ENCODE measurements at places on chromosomes 1 and 21.

DNA sequence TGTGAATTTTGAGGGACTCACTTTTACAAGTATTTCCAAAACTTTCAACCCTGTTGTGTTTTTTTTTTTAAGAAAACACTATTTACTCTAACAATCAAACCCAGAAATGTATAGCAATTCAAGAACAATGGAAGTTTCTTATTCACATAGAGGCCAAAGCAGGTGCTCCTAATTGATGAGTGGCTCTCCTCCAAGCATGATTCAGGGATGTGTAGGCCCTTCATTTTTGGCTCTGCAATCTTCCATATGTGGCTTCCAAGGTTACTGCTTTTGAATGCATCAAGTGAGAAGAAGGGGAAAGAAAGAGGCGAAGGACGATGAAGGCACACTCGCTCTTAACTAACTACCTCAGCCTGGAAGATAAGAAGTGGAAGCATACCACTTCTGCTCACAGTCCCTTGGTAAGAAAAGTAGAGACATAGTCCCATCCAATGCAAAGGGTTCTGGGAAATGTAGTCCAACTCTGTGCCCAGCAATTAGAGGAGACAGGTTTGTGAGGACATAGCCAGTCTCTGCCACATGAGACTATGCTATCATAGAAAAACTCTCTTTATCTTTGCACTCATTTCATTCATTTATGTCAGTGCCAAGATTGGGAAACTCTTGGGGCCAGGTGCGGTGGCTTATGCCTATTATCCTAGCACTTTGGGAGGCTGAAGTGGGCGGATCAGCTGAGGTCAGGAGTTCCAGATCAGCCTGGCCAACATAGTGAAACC, 46.0 kb downstream of the OPTC start:
- no peak for DNase-seq

DNA sequence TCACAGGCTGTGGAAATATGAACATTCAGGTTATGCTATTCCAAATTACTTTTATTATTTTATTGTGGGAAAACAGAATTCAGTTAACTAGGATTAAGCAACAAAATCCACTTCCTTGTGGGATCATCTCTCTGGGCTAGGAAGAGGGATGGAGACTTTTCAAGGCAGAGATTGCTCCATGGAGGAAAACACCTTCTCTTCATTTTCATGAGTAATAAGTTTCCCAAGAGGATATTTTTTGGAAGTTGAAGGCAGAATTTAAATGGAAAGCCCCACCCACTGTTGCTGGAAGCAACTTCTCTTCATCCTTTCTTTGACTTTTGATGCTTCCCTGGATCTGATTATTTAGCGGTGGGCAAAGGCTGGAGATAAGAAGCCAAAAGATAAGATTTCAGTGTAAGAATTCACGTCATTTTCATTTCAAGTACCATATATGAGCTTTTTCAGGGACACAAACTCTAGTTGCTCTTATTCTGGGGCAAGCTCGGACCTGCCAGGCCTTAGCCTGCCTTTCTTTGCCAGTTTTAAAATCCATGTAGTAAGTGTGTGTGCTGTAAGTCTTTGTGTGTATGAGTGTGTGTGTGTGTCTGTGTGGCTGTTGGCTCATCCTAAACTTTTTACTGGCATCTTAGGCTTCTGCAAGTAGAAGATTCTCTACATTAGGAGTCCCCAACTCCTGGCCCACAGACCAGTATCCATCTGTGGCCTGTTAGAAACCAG, 11.7 kb upstream of the IL24 start:
- no peak for DNase-seq

DNA sequence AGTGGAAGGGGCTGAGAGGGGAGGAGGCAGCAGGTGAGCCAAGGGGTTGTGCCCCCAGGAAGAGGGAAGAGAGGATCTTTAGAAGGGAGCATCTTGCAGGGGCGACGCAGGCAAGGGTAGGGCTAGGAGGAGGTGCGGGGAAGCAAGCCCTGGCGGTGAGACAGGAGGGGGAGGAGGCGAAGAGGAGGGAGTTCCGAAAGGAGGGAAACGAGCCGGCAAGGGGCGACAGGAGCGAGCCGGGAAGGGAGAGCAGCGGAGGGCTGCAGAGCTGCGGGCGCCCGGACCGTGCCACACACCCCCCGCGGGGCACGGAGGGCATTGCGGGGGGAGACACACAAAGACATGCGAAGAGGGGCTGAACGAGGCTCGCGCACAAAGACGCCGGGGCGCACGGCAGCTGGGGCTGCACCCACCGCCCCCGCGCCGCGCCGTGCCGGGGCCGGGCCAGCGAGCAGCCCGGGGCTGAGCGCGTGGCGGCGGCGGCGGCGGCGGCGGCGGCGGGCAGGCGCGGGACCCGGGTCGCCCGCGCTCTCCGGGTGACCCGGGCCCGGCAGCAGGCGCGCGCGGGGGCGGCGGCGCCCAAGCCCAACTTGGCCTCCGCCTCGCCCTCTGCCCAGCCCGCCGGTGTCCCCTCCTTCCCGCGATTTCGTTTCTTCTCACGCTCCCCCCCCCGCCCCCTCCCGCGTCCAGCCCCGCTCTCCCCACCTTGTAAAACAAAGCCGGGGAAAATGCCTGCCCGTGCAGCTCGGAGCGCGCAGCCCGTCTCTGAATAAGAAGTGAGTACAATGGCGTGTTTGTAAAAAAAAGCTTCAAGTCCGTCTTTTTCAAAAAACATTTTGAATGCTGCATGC, at the start of gene KCNK2:
TSS of gene KCNK2 (plus strand) at position 206 of the 851 bp plus-strand sequence. CDS start 649 bp downstream, outside the sequence.
- no peak for DNase-seq

GRCh38 chr21:25361097-25361496, 246.2 kb downstream of the MRPL39 start:
- DNase-seq = no peak

- no peak for DNase-seq
These were observed 17.5 kb downstream of the UCK2 start for GRCh38 chr1:165844933-165845332.

DNA sequence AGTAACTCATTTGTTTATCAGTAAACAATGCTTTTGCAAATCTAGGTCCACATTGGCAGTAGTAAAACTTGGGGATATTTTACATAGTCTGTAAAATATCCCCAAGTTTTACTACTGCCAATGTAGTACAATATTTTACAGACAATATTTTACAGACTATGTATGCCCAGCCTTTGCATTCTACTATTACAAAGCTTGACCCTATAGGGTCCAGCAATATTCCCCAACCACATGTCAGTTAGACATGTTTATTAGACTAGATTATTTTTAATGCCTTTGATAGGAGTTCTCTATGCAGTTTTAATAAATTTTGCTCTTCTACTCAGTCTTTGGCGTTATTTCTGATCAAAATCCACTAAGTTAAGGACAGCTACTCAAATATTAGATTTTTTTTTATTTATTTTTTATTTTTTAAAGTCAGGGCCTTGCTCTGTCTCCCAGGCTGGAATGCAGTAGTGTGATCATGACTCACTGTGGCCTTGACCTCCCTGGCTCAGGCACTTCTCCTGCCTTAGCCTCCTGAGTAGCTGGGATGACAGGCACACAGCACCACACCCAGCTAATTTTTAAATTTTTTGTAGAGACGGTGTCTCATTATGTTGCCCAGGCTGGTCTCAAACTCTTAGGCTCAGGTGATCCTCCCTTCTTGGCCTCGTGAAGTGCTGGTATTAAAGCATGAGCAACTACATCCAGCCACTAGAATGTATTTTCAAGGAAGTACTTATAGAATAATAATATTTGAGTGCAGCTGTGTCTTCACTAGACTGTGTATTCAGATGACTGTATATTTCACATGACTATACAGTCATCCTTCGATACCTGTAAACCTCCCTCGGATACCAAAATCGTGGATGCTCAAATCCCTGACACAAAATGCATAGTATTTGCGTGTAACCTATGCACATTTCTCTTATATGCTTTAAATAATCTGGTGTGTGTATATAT, 19.8 kb downstream of the MIER1 start:
- DNase-seq = no peak

DNA sequence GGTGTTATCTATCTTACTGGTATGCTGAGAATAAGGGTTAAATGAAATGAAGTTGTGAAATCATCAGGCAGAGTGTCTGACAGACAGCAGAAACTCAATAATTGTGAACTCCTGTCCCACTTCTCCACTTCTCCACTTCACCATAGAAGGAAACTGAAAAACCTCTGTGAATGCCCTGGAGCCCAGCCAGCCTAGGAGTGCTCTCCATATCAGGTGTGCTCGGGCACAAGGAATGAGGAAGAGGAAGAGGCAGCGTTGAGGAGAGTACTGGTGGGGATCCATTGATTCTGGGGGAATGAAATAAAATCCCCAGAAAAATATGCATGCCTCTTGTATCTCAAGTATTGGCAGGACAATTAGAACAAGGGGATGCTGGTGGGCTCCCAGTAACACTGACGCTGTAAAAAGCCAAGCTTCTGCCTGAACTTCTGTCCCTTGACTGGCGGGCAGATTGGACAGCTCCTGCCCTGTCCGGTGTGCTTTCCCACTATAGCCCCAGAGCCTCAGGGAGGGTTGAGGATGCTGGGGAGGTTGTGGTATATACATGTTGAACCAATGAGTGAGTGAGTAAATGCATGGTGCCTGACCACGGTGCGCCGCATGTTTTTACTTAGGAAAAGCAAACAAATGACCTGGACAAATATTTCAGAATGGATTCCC, 47.7 kb downstream of the NMNAT2 start:
- no peak for DNase-seq

GRCh38 chr1:100362821-100363466, 10.6 kb downstream of the CDC14A start:
- DNase-seq = no peak

- DNase-seq = no peak
These were observed 33.7 kb downstream of the XCL2 start for GRCh38 chr1:168509875-168510791.

- DNase-seq = no peak
These were observed 85.2 kb downstream of the TBX19 start for GRCh38 chr1:168365719-168366479.

- DNase-seq = no peak
These were observed 216.5 kb downstream of the URB2 start for GRCh38 chr1:229842302-229843255.

DNA sequence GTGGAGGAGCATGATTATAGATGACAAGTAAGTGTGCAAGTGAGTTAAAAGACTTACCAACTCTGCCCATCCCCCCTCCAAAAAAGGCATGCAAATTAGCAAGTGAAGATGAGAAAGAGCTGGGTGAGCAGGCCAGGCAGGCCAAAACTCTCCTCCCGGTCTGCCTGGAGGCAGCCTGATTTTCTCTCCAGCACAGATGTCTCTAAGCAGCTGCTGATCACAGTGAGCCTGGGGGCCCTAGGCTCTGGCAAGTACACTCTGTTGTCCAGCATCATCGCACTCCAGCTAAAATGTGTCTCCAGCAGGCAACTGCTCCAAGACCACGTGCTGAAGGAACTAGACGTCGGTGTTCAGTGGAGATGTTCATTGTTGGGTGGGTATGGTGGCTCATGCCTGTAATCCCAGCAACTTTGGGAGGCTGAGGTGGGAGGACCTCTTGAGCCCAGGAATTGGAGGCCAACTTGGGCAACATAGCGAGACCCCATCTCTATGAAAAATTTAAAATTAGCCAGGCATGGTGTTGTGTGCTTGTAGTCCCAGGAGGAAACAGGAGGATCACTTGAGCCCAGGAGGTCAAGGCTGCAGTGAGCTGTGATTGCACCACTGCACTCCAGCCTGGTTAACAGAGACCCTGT, 56.7 kb upstream of the PUM1 start:
- no peak for DNase-seq

DNA sequence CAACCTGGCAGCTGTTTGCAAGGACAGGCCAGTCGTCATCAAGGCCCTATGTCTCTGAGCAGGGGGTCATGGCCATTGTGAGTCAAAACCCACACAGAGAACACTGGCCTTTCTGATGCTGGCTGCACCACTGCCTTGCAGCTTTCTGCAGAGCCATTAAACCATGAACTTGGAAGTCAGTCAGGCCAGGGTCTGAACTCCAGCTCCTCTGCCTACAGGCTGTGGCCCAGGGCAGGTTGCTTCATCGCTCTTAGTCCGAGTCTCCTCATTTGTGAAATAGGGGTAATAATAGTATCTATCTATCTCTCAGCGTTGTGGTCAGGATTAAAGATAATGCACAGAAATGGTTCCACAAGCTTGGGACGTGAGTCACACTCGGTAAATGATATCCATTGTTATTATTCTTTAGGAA, 35.8 kb upstream of the HIVEP3 start:
- DNase-seq = no peak

DNA sequence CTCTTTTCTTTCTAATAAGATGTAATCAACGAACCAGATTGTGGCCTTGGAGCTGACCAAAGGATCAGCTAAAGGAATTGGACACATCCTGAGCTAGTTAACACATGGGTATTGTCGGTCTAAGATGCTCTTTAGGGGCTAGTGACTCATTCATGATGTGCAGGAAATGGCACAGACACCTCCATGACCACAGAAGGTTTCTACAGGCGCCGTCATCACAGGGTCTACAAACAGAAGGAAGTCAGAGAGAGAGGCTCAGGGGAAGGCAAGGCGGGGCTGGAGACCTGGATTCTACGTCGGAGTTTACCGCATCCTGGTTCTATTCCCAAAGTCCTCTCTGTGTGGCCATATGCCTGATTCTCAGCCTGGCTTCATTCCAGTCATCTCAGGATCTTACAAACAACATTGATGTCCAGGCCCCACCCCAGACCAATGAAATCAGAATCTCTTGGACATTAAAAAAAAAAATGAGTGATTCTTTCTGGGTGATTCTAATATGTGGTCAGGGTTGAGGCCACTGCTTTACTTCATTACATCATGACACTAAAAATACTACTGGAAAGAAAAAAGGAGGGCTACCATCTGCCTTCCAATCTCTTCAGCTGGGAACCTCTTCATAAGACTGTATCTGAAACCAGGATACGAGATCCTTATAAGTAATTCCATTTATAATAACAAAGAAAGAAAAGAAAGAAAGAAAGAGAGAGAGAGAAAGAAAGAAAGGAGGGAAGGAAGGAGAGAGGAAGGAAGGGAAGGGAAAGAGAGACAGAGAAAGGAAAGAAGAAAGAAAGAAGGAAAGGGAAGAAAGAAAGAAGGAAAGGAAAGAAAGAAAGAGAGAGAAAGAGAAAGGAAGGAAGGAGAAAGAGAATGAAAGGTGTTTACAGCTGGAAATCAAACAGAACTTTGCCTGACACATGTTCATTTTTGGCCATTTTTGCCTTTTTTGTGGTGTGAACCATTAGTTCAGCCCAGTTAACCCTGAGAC, 11.6 kb upstream of the KCNJ15 start:
- DNase-seq = peak; percentile 64

DNA sequence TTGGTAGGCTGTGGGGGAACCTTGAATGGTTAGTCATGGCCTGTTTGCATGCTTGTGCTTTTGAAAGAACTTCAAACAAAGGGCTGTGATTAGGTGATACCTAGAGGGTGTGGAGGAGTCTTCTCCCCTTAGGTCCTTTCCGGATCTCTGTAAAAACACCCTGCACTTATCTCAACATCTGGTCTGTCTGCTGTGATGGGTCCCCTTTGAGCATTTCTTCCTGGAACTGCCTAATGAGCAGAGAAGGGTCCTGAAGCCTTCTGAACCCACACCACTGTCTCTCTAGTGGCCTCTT, 59.6 kb downstream of the HUNK start:
- no peak for DNase-seq

- DNase-seq = no peak
These were observed 7.6 kb upstream of the PIK3C2B start for GRCh38 chr1:204502241-204502640.

DNA sequence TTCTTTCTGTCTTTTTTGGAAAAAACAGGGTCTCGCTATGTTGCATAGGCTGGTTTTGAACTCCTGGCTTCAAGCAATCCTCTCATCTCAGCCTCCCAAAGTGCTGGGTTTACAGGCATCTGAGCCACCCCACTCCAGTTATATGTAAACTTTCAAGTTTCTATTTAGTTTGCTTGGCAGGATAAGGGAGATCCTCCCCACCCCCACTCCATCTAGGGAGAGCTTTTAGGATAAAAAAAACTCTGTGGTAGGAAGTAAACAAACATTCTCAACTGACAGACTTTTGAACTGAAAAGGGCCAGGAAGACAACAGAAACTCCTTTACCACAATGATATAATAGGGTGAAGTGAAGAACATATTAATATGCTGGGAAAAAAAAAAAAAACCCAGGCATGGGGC, 41.0 kb upstream of the ZNF326 start:
- no peak for DNase-seq
